Adrenal gland (tissue), 19 donors: ENCODE measurements at places on chromosomes 12 and 14. TPM values are rescaled to one million over a fixed set of nuclear protein-coding genes. Genes with fewer than 3 reads are reported as not detected.

Gene EPYC
- total RNA-seq: not detected

Gene RTL1
- total RNA-seq: not detected

Gene B4GALNT3
- 16.2 TPM for total RNA-seq

Gene IPO4
- total RNA-seq: 46.0 TPM

DNA sequence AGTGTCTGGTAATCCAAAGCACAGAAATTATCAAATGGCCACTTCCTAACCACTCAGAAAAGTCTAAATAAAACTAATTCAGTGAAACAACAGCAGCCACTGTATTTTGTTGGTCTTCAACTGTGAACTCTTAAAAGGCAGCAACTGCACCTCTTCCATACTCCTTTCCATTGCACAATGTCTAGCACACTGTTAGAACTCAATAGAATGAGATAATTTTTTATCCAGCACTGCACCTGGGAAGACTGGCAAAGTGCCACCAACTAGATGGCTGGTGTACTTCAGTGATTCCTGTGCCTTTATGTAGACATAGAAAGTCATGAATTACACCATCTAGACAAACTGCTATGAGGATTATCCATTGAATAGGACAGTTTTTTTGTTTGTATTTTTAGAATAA, 26.2 kb downstream of the LGR5 start:
- H3K36me3 ChIP-seq: no peaks in the 10 kb centered on the region
- no peaks in the 10 kb centered on the region for H3K4me1 ChIP-seq
- peaks cover 3% of the 10 kb centered on the region for H3K27me3 ChIP-seq
- no peak overlapping the region for H3K27ac ChIP-seq
- no peak for DNase-seq

- H3K4me1 ChIP-seq: no peaks in the 10 kb centered on the region
- H3K4me3 ChIP-seq: no peak overlapping the region
- no peaks in the 10 kb centered on the region for H3K27me3 ChIP-seq
- H3K27ac ChIP-seq: no peak overlapping the region
- H3K36me3 ChIP-seq: no peaks in the 10 kb centered on the region
- no peak for DNase-seq
Observed at GRCh38 chr12:9391815-9392214, 183.6 kb upstream of the PZP start.

GRCh38 chr12:23949348-23950209, at the start of gene SOX5:
SOX5 (minus strand) TSS chr12:23949670; CDS start chr12:23949601, 69 bp downstream.
- DNase-seq: peak; percentile 16
- peak within 1 kb of the TSS; percentile 48 for H3K4me3 ChIP-seq
- no peaks in the 10 kb centered on the region for H3K4me1 ChIP-seq
- H3K27ac ChIP-seq: no peak within 1 kb of the TSS
- no peaks in the 10 kb centered on the region for H3K36me3 ChIP-seq

DNA sequence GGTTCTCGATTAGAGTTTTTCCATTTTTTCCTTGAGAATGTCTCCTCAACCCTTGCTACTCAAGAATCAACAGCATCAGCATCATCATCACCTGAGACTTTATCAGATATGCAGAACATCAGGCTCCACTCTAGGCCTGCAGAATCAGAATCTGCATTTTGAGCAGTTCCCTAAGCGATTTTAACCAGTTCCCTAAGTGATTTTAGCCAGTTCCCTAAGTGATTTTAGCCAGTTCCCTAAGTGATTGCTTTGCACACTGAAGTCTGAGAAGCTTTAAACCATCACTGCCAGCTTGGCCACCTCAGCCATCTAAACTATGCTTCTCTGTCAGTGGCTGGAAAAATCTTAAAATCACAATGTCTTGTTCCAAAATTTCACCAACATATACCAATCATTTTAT, 29.4 kb upstream of the SLC38A1 start:
- no peak overlapping the region for H3K4me3 ChIP-seq
- no peaks in the 10 kb centered on the region for H3K27me3 ChIP-seq
- H3K27ac ChIP-seq: no peak overlapping the region
- H3K4me1 ChIP-seq: no peaks in the 10 kb centered on the region

- no peak for DNase-seq
- H3K36me3 ChIP-seq: no peaks in the 10 kb centered on the region
- H3K4me1 ChIP-seq: no peaks in the 10 kb centered on the region
- H3K27ac ChIP-seq: no peak overlapping the region
- H3K4me3 ChIP-seq: no peak overlapping the region
Observed at GRCh38 chr12:127582074-127582473, 684.9 kb upstream of the TMEM132C start.

- H3K36me3 ChIP-seq: no peaks in the 10 kb centered on the region
- no peak for DNase-seq
- H3K27ac ChIP-seq: no peak overlapping the region
- H3K27me3 ChIP-seq: no peaks in the 10 kb centered on the region
- H3K4me3 ChIP-seq: no peak overlapping the region
- no peaks in the 10 kb centered on the region for H3K4me1 ChIP-seq
Observed at GRCh38 chr12:127941332-127941731, 325.6 kb upstream of the TMEM132C start.

DNA sequence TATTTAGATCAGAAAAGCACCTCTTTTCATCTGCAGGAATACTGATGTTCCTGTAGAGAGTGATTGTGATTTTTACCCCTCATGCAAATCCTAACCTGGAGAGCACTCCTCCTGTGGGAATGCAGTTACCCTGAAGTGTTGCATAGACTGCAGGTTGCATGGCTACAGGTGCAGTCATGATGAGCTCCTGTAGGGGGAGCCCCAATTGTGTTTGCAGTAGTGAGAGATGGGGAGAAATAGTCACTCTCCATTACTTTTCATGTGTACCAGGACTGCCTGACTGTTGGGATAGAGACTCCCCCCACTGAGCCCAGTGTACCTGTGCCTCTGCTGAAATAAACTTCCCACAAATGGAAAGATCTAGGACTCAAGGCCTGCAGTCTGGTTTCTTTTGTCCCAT, 1086.5 kb downstream of the SLC6A15 start:
- no peaks in the 10 kb centered on the region for H3K27me3 ChIP-seq
- H3K27ac ChIP-seq: no peak overlapping the region
- peaks cover 14% of the 10 kb centered on the region for H3K4me1 ChIP-seq
- no peak overlapping the region for H3K4me3 ChIP-seq
- DNase-seq: peak; percentile 45
- no peaks in the 10 kb centered on the region for H3K36me3 ChIP-seq

- no peaks in the 10 kb centered on the region for H3K27me3 ChIP-seq
- H3K4me1 ChIP-seq: no peaks in the 10 kb centered on the region
- H3K4me3 ChIP-seq: no peak overlapping the region
- H3K27ac ChIP-seq: no peak overlapping the region
- DNase-seq: no peak
Observed at GRCh38 chr14:104644656-104645378, 40.2 kb upstream of the TMEM179 start.

DNA sequence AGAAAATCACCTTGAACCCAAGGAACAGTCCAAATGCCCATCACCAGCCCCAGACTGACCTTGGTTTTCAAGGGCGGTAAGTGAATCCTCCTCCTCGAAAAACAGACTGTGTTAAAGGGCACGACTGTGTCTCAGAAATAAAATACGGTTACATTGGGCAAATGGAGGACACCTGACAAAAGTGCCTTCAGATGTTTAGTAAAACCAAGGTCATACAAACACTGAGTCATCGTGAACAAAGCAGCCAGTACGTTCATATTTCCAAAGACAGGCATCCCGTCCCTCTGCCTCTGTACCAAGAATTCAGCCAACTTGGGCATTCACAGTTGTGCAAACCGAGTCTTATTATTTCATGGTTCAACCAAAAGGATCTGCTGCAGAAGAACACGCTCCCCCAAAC, 25.9 kb downstream of the FOXN3 start:
- H3K36me3 ChIP-seq: no peaks in the 10 kb centered on the region
- peak; percentile 55 for DNase-seq
- no peaks in the 10 kb centered on the region for H3K27me3 ChIP-seq
- H3K4me1 ChIP-seq: peaks cover 24% of the 10 kb centered on the region
- peak overlapping the region; percentile 71 for H3K27ac ChIP-seq

GRCh38 chr12:75560167-75560566, 48.8 kb upstream of the KRR1 start:
- no peaks in the 10 kb centered on the region for H3K36me3 ChIP-seq
- H3K4me3 ChIP-seq: no peak overlapping the region
- no peaks in the 10 kb centered on the region for H3K4me1 ChIP-seq
